ENCODE measurements at places on chromosomes 16 and 17. TPM values are rescaled to one million over a fixed set of nuclear protein-coding genes. Genes with fewer than 3 reads are reported as not detected.

NDRG4 gene
- polyA plus RNA-seq: 507 TPM

ZNF597 gene
- polyA plus RNA-seq: 1.8 TPM

SLC5A11 gene
- not detected for polyA plus RNA-seq

ST6GALNAC2 gene
- not detected for polyA plus RNA-seq

EPOP gene
- 1.1 TPM for polyA plus RNA-seq

MMP2 gene
- 2.5 TPM for polyA plus RNA-seq

TNFRSF17 gene
- polyA plus RNA-seq: not detected

LGALS9B gene
- not detected for polyA plus RNA-seq

CCL14 gene
- not detected for polyA plus RNA-seq

PRSS53 gene
- polyA plus RNA-seq: 9.3 TPM

C16orf90 gene
- not detected for polyA plus RNA-seq

TEDC2 gene
- 31.5 TPM for polyA plus RNA-seq

TBC1D3E gene
- not detected for polyA plus RNA-seq

ARHGDIG gene
- 176 TPM for polyA plus RNA-seq

GP2 gene
- polyA plus RNA-seq: not detected

MPP2 gene
- polyA plus RNA-seq: 34.3 TPM

SPNS1 gene
- polyA plus RNA-seq: 41.6 TPM

GGT6 gene
- not detected for polyA plus RNA-seq

GRAP gene
- 2.3 TPM for polyA plus RNA-seq

MT1A gene
- polyA plus RNA-seq: not detected

EMC8 gene
- 38.9 TPM for polyA plus RNA-seq

FLYWCH1 gene
- 33.0 TPM for polyA plus RNA-seq

RECQL5 gene
- 9.6 TPM for polyA plus RNA-seq

FOXL1 gene
- 0.24 TPM for polyA plus RNA-seq

RND2 gene
- polyA plus RNA-seq: 43.8 TPM

CCL17 gene
- not detected for polyA plus RNA-seq

ZFHX3 gene
- polyA plus RNA-seq: 27.7 TPM

CD300LB gene
- not detected for polyA plus RNA-seq

NPIPA2 gene
- polyA plus RNA-seq: 2.8 TPM

RCVRN gene
- polyA plus RNA-seq: 1.1 TPM

MAPT gene
- polyA plus RNA-seq: 101 TPM

FBXW10 gene
- 0.56 TPM for polyA plus RNA-seq

ARHGAP44 gene
- 8.1 TPM for polyA plus RNA-seq

CCL11 gene
- not detected for polyA plus RNA-seq

PHF12 gene
- polyA plus RNA-seq: 10.4 TPM

ACE gene
- 1.5 TPM for polyA plus RNA-seq

TOM1L2 gene
- 53.4 TPM for polyA plus RNA-seq

EVPL gene
- polyA plus RNA-seq: not detected

ZNF689 gene
- polyA plus RNA-seq: 10.6 TPM

GNAO1 gene
- 39.3 TPM for polyA plus RNA-seq

APPBP2 gene
- polyA plus RNA-seq: 40.4 TPM

AP1G1 gene
- polyA plus RNA-seq: 57.1 TPM

SNAI3 gene
- not detected for polyA plus RNA-seq

NTN1 gene
- polyA plus RNA-seq: 18.1 TPM

ADAMTS18 gene
- 0.68 TPM for polyA plus RNA-seq

GALR2 gene
- not detected for polyA plus RNA-seq

FBXO39 gene
- not detected for polyA plus RNA-seq
